ENCODE measurements at places on chromosomes 2 and 18.

DNA sequence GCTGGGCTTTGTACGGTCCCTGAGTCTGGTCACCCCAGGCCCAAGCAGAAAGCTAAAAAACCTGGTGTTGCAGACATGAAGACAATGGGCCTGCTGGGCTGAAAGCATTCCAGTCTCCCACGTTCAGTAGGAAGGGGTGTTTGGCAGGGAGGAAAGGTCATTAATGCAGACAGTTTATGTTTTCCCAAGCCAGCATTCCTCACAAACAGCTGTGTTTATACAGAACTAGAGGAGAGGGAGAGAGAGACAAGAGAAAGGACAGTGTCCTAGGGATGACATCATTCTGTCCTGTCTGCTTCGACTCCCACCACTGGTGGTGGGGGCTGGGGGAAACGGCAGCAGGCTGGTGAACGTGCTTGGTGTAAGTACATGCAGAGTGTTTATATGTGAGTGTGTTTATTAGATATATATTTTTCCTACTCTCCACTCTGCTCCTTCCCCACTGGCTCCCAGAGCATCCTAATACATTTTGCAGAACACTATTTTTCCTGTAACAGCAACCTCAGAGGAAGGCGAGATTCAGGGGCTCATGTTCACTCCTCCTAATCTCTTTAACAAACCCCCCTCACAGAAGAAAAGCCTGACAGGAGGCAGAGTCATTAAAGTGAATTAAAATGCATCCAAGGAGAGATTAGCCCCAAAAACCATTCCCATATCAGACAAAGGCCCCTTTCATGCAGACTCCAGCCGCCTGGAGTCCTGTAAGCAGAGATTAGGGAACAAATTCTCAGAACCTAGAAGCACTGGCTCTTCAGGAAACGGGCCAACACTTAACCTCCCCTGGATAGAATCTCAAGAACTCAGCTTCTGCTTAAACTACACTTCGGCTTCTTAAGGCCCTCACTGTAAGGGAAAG, 380.4 kb downstream of the TNS1 start:
- DNase-seq, result no peak

GRCh38 chr2:178366412-178366811, 84.6 kb downstream of the PRKRA start:
- DNase-seq, result no peak

DNA sequence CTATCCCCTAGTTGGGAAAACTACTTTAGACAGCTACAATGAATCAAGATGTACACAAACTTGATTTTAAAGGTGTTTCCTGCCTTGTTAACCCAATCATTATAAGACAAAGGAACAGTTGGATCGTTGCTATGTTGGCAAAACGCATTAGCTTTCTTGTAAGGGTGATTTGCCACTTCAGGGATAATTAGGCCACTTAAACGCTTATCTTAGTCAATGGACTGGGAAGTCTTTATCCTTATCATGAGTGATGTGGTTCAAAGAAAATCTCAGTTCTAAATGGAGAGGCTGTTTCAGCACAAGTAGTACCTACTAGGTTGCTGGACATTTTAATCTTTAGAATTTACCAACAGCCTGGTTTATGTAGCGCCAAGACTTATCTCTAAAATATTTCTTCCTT, 406.1 kb upstream of the MEX3C start:
- no peak for DNase-seq

GRCh38 chr2:20390524-20391123, 40.0 kb upstream of the PUM2 start:
- no peak for DNase-seq

- DNase-seq, result no peak
These were observed 8.6 kb upstream of the ME2 start for GRCh38 chr18:50870138-50870845.

DNA sequence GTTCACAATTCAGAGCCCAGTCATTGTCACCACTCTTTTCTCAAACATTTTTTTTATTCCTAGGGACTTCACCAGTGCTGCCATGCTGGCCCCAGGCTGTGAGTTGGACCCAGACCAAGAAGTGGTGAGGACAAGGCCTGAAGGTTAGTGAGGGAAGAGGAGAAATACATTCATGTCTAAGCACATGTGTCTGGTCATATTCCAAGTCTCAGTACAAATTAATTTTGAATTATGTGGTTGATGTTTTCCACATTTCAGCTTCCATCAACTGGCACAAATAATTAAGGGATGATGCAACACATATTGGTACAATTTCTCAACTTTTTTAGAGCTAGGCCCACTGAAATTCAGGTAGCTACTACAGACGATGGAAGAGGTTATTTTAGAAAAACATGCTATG, 106.6 kb upstream of the UPP2 start:
- DNase-seq, result no peak

DNA sequence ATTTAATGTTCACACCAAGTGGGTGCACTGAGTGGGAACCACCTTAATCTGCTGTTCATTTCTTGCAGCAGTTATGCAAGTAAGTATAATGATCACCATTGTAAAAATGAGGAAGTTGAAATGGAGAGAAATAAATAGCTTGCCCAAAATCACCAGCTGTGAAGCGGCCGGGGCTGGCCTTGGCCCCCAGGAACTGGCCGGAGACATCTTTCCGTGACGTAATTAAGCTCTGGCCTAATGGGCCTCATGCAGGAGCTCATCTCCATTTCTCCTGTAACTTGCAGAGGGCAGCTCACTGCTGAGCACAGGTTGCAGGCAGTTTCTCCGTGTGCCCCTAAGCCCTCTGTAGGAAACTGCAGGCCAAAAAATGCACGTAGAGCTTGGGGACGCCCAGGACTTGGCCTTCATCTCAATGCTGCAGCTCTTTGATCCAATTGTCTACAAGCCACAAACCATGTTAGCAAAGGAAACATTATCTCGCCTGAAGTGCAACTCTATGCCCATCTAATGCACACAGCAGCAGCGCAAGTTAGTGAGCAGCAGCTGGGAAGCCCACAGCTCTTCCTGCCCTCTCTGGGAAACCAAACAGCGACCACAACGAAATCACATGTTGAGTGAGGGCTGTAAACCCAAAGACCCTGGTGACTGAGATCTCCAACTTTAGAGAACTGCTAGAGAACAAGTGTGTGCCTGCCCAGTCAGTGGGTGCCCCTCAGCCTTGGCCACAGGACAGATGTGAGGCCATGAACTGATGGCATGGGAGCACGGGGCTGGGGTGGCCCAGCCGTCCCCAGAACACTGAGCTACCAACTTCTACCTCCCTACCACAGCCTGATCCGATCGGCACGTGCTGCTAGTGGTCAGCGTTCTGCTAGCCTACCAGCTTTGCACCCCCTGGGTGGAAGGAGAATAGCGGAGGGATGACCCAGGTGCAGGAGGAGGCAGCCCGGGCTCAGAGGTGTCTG, 28.8 kb downstream of the APCDD1 start:
- no peak for DNase-seq

GRCh38 chr2:29281086-29281915, 166.1 kb downstream of the CLIP4 start:
- DNase-seq, result no peak

DNA sequence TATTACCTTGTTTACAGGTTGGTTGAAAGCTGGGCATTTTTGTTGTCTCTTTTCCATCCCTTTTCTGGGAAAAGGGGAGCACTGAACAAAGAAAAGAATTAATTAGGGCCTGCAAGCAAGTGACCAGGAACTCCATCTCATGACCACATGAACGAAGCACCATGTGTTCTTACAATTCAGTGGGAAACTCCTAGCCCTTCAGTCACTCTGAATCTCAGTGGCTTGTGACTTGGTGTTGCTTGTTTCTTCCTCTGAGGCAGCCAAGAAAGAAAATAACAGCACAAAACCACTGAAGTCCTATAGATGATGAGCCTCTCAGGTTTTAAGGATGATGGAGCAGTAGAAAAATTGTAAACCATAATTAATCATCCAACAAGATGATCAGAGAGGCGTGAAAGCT, 129.1 kb upstream of the CAB39 start:
- no peak for DNase-seq

DNA sequence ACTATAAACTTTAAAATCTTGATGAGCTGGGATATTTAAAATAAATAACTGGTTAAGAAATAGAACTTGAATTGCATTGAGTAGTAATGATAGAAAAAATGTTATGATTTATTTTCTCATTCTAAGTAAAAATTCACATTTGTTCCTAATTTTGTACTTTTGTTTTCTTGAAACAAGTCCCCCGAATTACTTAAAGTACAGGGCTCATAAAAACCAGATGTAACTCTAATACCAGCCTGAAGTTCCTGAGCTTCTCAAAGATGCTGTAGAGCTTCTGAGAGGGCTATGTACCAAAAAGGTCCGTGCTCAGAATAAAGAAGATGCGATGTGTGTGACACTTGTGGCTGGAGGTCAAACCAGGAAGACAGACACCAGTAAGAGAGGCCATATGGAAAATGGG, 116.1 kb upstream of the TACR1 start:
- DNase-seq, result no peak

DNA sequence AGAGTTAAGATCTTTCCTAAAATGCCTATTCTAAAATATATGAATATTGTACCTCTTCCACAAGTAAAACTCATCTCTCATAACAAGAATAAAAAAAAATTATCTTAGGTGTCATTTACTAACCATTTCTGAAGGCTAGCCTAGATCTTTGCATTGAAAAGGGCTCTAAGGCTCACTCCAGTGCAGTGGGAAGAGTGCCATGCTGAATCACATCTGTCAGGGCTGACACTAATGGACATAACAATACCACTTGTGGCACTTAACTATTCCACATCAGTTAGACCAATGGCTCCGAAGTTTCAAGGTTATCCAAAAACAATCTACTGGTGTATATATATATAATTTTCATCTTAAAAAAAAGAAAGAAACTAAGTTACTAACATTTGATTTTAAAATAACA, 130.2 kb downstream of the EXOC6B start:
- no peak for DNase-seq

GRCh38 chr2:47890711-47891368, 15.5 kb downstream of the FBXO11 start:
- no peak for DNase-seq

DNA sequence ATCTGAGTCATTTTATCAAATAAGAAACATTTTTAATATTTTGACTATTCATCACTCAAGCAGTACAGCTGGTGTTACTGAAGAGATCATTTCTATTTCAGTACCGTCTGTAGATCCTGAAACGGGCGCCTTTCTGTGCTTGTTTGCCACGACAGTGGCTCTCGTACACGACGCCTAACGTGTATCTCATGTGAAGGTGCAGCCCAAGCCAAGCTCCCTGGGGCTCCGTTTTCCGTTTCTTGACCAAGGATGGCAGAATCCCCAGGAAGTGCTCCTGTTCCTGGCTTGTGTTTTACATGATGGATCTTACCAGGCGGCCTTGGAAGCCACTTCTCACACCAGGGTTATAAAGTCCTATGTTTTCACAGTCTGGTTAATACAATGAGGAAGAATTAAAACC, 320.6 kb downstream of the GBX2 start:
- no peak for DNase-seq

DNA sequence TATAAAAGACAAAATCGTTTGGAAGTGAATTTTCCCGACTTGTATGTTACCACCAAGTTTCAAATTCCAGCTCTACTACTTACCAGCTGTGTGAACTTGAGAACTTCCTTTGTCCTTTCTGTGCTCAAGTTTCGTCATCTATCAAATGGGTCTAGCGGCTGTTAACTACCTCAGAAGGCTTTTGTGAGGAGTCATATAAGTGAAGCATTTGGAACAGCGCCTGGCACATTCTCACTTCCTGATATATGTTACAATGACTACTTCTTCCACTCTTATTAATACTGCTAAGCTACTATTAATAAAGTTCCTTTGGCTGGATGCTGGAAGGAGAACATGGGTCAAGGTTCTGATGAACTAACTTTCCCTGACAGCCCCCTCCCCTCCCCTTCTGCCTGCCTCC, 104.5 kb downstream of the MEIS1 start:
- no peak for DNase-seq

- no peak for DNase-seq
These were observed 11.4 kb downstream of the EPAS1 start for GRCh38 chr2:46308629-46309028.

- no peak for DNase-seq
These were observed 1.1 kb downstream of the MAPK4 start for GRCh38 chr18:50560681-50561629.

DNA sequence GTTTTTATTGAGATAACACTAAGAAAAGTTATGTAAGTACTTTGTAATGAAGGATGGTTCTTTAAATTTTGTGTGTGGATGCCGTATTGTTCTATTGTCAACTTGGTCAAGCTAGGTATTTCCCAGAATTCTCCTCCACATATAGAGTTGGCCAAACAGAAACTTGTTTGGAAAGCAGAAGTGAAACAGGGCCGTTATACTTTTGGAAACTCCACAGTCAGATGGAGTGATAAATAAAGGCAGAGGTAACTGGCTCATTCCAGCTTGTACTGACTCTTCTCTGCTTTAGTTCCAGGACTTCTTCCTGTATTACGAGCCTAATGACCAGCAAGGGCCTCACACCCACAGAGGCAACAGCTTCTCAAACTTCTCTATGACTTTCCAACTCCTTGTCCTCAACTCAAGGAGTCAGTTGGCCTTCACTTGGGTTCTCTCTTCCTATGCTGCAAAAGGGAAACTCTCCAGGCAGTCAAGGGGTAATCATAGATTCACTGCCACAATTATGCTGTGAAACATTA, 16.4 kb upstream of the STARD7 start:
- no peak for DNase-seq

- no peak for DNase-seq
These were observed 85.5 kb upstream of the RND3 start for GRCh38 chr2:150572961-150573395.

DNA sequence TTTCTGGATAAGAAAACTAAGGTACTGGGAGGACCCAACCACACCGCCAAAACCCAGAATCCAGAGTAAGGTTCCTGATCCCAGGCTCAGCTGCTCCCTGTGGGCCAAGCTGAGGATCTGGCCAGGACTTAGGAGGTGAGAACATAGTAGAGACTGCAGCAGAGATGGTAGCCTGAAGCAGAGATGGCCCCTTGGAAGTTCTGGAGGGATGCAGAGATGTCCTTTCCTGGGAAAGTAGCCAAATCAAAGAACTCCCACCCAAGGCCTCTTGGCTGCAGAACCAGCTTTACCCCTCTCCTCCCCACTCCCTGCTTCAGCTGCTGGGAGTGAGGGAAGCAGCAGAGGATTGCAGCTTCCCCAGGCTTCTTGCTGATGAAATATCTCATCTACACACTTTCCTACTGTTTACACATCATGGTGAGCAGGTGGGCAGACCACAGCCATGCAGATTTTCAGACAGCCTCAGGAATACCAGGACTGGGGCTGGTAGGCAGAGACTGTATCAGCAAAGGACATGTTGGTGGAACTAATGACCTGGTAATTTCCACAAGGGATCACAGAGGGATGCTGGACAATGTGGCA, 32.7 kb downstream of the TMEM17 start:
- DNase-seq, result no peak

GRCh38 chr2:231677632-231678104, 30.7 kb upstream of the PTMA start:
- peak; percentile 62 for DNase-seq

DNA sequence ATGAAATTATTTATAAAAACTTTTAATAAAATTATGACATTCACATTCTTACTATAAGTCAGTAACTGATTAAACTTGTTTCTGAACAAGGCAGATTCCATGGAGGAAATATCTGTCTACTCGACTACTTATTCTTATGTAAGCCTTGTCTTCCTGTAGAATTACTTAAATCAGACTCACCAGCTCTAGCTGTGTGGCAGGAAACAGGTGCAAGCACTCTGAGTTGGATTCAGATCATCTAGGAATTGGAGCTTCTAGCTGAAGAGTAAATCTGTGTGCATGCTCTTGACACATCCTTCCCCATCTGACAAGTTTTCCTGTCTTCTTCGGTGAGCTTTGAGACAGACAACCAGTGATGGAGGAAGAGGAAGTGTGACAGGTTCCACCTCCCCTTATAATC, 284.7 kb downstream of the TRIB2 start:
- no peak for DNase-seq

Data from activated naive CD4-positive, alpha-beta T cell (primary cell).